ENCODE measurements at places on chromosomes 1 and 21.

DNA sequence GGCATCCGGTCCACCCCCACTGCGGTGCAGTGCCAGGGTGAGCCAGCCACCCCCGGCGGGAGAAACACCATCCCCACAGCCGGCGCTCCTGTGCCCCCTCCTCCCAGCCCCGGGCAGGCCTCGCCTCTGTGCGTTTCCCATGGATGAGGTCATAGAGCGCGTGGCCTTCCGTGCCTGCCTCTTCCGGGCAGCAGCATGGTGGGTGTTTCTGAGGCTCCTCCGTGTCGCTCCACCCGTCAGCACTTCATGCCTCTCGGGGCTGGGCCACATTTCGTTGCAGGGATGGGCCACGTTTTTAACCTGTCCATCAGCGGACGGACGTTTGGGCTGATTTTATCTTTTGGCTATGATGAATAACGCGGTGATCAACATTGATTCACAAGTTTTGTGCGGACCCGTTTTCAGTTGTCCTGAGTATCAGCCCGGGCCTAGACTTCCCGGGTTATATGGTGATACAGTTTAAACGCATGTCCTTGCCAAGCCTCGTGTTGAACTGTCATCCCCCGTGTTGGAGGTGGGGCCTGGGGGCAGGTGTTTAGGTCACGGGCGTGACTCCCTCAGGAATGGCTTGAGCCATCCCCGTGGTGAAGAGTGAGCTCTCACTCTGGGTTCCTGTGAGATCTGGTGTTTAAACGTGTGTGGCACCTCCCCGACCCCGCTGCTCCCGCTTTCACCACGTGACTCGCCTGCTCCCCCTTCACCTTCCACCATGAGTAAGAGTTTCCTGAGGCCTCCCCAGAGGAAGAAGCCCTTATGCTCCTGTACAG lies 64.8 kb downstream of the SLX9 start:
- DNase-seq = peak; percentile 37

DNA sequence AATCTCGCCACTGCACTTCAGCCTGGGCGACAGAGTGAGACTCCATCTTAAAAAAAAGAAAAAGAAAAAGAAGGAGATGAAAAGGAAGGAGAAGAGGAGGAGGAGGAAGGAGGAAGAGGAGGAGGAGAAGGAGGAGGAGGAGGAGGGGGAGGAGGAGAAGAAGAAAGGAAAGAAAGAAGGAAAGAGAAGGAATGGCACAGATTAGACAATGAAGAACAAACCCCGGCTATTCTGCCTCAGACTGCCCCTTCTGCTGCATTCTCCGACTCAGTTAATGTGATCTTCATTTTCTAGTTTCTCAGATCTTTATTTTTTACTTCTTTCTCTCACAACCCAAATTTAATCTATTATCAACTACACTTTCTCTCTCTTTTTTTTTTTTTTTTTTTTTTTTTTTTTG lies 40.1 kb upstream of the PTGFRN start:
- DNase-seq = no peak

DNA sequence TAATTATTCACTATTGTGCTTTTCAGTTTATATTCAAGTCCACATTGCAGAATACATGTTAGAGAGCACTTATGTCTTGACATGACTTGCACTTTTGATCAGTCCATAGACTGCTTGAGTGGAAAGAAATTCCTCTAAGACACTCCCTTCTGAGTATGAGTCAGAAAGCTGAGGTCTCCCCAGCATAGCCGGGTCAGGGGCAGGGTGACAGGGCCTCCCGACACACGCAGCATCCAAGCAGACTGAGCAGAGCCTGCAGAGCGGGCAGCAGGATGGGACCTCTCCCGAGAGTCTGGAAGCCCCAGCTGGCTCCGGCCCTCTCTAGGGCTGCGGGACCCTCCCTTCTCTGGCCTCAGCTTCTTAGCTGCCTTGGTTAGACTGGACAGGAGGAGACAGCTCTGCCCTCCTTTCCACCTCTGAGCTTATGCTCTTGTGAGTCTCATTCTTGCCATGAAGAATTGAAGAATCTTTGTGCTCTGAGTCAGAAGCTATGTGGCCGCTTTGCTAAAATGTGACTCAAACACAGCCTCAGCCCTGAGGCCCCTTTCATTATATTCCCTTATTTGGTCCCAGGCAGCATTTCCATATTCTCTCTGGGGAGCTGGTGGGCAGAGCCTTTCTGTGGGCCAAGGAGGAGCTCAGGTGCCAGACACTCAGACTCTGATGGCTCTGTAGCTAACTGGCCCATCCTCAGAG lies 11.2 kb upstream of the CAPN2 start:
- peak; percentile 69 for DNase-seq

DNA sequence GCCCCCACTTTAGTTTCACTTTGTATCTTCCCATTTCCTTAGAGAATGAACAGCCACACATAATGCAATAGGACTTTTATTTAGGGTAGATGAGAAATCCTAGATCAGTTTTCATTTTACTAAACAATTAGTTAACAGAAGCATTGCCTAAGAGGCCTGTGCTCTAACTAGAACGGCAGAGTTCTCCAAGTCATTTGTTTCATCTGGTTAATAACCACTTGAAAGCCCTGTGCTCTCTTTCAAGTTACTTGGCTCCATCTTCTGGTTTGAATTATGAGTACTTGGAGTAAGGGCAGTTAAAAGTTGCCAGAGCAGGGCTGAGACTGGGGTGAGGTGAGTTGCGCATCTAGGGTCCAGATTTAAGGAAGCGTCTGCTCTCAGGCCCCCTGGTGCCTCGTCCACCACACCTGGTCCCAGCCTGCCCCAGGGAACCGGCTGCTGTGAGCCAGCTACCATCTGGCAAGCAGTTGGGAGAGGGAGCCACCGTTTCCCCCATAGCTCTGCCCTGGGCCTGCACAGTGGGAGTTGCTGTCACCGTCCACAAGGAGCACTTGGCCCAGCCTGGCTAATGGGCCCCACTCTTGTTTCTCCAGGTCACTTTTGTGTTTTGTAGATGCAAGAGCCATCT lies 18.1 kb upstream of the SLC44A3 start:
- peak; percentile 81 for DNase-seq

- DNase-seq = no peak
Measured at GRCh38 chr1:119375366-119375765, 6.8 kb downstream of the HAO2 start.

Measured in LoVo (cell line).